ENCODE measurements at places on chromosomes 7 and 10. TPM values are rescaled to one million over a fixed set of nuclear protein-coding genes. Genes with fewer than 3 reads are reported as not detected.

Gene CYP3A4
- not detected for total RNA-seq

Gene ENO4
- total RNA-seq: not detected

Gene PPP1R17
- total RNA-seq: not detected

Gene HHEX
- 4.5 TPM for total RNA-seq

Gene INMT
- total RNA-seq: not detected

Gene PNLIPRP1
- not detected for total RNA-seq

DNA sequence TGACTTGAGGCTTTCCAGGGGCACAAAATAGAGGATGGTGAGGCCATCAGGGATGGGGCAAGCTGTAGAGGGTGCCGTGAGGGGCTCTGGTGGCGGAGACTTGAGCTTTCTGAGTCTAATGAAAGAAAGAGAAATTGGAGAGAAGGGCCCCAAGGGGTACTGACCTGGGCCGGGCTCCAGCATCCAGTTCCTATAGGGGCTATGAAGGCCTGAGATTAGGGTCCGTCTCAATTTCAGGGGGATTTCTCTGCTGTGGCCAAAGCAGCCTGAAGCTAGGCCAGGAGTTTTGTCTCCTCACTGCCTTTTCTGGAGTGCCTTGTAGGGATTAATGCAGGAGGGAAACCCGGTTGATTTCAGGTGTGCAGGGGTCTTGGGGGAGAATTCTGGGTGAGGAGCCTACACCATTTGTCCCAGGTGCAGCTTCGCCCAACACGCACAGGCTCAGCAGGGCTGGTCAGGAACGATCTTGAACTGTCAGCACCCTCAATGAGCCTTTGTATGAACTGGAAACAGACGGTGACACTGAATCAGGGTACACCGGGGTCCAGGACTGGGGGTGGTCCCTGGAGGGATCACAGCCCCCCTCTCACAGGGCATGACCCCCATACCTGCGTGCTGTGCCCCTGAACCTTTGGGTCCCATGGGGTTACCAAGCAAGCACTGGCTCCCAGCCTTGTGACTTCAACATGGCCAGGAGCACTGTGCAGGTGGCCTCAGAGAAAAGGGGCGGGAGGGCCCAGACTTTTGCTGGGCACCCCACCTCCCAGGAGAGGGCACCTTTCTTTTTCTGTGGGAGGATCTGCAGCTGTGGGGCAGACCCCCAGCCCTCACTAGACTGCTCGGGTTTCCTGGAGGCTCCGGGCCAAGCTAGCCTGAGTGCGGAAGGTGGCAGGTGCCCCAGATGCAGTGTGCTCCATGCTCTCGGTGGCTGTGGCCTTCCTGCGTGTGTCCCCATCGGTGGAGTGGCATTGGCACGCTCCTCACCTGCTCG lies 122.9 kb upstream of the RET start:
- no peak for DNase-seq

DNA sequence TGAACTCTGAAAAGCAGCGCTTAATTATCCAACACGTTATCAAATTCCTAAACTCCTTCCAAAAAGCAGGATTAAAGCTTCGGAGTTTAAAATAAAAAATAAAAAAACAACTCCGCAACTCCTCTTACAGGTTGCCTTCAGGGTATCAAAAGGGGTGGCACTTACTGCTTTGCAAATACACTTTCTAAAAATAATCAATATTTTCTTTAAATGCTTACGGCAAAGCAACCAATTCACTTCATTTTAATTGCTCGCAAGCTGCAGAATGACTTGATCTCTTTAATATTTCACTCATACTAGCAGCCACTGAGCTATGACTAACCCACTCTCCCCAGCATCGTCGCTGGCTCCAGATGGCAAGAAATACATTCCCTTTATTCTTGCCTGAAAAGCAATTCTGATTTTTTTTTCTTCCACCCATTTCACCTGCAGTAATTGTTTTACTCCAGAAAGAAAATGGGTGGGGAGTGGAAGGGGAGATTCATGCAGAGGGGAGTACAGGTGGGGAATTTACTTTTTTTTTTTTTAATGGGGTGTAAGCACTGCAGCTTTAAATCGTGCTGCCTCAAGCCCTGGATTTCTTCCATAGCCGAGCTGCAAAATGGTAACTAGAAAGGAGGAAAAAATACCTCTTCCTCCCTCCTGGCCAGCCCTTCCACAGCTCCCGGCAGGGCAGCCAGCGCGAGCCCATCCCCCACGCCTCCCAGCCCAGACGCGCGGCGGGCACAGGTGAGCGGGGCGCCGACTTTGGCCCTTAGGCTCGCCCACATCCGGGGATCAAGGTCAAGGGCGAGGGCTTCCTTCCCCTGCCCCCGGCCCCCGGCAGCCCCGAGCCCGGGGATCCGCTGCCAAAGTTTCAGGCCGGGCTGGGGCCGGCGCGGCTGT lies 54.2 kb upstream of the FHIP2A start:
- DNase-seq: no peak

DNA sequence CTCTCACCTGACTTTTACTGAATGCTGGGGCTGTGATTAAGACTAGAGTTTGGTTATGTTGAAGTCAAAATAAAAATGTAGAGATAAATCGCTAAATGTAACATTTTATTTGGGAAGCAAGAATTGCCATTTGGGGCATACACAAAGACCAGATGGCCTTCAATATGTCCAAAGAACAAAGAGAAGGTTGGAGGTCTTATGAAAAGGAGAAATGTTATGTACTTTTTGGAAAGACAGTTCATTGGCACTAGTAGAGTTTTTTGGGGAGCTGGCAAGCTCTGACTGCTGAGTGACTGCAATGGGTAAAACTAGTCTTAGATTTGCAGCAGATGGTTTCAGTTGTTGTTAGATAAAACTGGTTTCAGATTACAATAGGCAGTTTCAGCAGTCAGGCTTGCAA lies 35.6 kb upstream of the GALNT17 start:
- no peak for DNase-seq

- DNase-seq: no peak
Observed at GRCh38 chr7:77651575-77652162, 44.6 kb upstream of the RSBN1L start.

DNA sequence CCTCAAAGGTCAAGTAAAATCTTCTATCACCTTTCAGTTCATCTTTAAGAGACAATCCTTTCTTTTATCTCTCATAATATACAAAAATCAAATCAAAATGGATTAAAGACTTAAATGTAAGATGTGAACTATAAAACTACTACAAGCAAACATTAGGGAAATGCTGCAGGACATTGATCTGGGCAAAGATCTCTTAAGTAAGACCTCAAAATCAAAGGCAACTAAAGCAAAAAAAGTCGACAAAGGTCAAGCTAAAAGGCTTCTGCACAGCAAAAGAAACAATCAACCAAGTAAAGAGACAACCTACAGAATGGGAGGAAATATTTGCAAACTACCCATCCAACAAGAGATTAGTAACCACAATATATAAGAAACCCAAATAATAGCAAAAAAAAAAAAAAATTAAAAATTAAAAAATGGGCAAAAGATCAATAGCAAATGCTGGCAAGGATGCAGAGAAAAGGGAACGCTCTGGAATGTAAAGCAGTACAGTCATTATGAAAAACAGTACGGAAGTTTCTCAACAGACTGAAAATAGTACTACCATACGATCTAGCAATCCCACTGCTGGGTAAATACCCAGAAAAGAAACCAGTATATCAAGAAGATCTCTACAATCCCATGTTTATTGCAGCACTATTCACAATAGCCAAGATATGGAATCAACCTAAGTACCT lies 41.7 kb downstream of the TNPO3 start:
- no peak for DNase-seq

- no peak for DNase-seq
Observed at GRCh38 chr7:158946771-158947170, 90.4 kb downstream of the DYNC2I1 start.

GRCh38 chr10:102195296-102195870 lies 30.7 kb upstream of the ELOVL3 start:
- DNase-seq: no peak

DNA sequence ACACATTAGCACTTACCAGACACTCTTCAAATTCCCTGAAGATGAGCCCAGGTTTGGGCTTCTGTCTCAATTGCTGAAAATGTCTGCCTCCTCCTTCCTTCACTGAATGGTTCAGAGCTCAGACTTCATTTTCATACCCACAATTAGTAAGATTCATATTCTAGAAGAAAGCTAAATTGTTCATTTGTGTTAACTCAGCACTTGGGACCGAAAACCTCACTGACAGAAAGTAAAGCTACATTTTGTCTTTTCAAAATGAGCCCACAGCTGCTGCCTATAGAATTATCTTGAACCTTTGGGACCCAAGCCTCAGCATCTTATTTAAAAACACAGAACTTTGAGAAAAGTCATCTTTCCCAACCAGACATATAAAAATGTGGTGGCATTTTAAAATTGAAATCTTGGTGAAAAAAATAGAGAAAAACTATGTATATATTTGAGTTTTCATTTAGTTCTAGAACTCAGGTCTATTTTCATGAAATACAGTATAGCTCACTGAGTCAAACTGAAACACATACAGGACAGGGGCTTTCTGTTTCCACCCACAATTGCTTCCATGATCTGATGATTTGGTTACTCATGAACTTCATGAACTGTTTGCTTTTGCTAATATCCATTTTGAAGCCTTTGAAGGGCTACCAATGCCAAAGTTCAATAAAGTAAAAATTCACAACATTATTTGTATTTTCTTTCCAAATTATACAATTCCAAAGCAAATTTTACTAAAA lies 119.1 kb upstream of the PFKP start:
- no peak for DNase-seq

GRCh38 chr10:97046456-97047082 lies 139.2 kb downstream of the SLIT1 start:
- no peak for DNase-seq

GRCh38 chr10:841535-841934 lies 90.0 kb downstream of the LARP4B start:
- DNase-seq: no peak

DNA sequence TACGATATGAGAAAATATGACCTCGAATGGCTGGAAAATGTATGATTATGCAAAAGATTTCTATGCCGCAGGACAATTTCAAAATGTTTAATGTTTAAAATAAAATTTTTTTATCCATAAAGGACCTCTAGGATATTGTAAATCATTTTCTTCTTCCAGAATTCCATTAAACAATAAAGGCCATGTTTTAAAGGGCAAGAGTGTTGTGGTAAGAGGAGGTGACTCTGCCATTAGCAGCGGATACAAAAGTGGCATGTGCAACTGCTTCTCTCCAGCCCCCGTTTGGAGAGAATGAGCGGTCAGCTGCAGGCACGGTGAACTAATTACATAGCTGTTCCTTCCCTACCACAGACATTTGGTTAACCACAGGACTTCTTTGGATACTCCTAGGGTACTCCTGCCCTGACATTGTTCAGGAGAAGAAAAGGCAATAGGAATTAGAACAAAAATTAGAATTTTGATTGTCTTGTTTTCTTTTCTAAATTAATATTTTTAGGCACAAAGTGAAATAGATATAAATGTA lies 63.8 kb downstream of the HBP1 start:
- DNase-seq: no peak

DNA sequence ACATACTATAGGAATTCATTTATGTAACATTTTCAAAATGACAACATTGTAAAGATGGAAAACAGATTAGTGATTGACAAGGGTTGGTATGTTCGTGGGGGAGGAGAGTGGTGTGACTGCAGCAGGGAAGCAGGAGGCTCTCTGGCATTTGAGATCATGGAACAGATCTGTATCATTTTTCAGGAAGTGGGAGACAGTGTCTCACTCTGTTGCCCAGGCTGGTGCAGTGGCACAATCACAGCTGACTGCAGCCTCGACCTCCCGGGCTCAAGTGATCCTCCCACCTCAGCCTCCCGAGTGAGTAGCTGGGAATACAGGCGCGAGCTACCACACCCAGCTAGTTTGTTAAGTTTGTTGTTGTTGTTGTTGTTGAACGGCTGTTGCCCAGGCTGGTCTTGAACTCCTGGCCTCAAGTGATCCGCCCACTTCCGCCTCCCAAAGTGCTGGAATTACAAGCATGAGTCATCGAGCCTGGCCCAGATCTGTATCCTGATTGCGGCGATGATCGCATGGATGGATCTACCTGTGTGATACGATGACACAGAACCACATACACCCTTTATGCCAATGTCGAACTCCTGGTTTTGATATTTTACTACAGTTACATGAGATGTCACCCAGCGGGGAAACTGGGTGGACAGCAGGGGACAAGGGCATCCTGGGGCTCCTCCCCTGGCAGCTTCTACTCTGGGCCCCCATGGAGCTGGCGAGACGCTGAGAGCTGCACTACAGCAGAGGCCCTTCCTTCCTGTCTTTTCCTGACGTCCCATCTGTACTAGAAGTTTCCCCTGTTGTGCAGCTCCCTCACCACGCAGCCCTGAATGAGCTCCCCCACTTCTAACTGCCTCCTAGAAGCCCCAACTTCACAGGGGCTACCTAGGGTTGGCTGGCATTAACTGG lies 12.3 kb upstream of the CYTH3 start:
- DNase-seq: no peak

- no peak for DNase-seq
Observed at GRCh38 chr7:117185124-117185523, 137.7 kb downstream of the WNT2 start.

DNA sequence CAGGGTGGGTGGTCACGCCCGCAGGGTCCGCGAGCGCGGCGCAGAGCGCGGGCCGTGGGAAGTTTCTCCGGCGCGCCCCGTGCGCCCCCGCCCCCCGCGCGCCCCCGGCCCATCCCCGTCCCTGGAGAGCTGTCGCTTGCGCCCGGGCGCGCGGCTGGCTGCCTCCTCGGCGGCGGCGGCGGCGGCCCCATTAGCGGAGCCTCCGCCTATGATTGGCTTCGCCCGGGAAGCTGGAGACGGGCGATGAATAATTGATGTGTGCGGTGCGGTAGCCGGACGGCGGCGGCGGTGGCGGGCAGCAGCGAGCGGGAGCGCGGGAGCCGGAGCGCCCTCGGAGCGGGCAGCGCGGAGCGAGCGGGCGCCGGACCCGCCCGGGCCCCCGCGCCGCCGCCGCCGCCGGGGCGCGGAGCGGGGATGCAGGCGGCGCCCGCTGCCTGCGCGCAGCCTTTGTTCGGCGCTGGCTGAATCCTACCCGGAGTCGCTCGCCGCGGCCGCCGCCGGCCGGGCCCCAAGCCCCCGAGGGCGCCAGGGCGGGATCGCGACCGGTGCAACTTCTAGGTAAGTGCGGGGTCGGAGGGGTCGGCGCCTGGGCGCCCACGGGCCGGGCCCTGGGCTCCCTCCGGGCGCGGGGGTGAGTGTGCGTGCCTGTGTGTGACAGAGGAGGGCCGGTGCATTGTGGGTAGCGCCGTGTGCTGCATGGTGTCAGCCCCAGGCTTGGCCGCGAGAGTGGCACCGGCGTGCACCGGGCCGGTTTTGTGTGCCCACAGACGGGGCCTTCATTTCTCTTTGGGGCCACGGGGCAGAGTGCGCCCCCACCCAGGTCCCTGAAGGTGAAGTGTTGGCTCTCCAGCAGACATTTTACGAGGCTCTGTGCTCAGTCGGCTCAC lies 103.8 kb upstream of the PPIF start:
- DNase-seq: no peak

- no peak for DNase-seq
Observed at GRCh38 chr7:134779741-134780065, 269 bp downstream of the CALD1 start.

DNA sequence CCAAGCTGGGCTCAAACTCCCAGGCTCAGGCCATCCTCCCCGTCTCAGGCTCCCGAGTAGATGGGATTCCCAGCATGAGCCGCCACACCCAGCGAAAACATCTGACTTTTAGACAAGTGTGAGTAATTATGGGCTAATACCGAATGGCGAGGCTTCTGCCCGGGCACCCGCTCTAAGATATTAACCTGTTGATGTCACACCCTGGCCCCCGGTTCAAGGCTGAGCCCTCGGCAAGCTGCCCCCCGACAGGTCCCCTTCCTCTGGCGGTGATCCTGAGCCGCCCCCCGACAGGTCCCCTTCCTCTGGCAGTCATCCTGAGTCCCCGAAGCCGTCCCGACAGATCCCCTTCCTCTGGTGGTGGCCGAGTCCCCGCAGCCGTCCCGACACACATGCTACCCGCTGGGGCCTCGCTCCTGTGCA lies 5.2 kb downstream of the PSMG3 start:
- DNase-seq: no peak
